Neural crest cell (in vitro differentiated cells): ENCODE measurements at places on chromosomes 4 and X. TPM values are rescaled to one million over a fixed set of nuclear protein-coding genes. Genes with fewer than 3 reads are reported as not detected.

The SHISA3 gene
- total RNA-seq = 24.2 and 25.4 TPM in 2 replicates

The CSAG3 gene
- total RNA-seq = not detected in 2 replicates

DNA sequence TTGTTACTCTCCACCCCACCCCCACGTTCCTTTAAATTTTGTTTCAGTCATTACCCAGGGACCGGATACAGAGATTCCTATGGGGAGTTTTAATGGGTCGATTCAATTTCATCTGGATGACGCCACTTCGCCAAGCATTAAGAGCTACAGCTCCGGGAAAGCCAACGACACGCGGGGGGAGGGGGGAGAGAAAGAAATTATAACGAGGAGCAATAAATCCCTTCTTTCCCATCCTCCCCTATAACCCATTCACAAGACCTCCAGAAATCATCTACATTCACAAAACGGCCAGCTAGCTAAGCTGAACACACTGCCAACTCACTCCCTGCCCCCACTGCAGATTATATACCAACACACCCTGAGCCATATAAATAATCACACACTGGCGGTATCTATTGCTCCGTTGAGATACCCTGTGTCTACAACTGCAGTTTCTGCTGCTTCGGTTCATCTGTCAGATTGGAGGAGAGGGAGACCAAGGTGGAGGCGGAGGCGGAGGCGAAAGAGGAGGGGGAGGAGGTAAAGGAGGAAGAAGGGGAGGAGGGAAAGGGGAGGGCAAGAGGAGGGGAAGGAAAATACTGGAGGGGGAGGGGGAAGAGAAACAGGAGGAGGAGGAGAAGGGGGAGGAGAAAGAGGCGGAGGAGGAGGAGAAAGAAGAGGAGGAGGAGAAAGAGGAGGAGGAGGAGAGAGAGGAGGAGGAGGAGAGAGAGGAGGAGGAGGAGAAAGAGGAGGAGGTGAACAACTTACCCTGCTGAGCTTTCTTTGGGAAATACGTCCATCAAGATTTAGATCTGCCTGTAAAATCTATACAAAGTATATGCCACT, 113.9 kb upstream of the VAMP7 start:
- H3K4me3 ChIP-seq = peak overlapping the region; percentile 94
- H3K4me1 ChIP-seq = peaks cover 19% of the 10 kb centered on the region
- DNase-seq = peak; percentile 27
- no peaks in the 10 kb centered on the region for H3K36me3 ChIP-seq
- H3K27ac ChIP-seq = peak overlapping the region; percentile 81

DNA sequence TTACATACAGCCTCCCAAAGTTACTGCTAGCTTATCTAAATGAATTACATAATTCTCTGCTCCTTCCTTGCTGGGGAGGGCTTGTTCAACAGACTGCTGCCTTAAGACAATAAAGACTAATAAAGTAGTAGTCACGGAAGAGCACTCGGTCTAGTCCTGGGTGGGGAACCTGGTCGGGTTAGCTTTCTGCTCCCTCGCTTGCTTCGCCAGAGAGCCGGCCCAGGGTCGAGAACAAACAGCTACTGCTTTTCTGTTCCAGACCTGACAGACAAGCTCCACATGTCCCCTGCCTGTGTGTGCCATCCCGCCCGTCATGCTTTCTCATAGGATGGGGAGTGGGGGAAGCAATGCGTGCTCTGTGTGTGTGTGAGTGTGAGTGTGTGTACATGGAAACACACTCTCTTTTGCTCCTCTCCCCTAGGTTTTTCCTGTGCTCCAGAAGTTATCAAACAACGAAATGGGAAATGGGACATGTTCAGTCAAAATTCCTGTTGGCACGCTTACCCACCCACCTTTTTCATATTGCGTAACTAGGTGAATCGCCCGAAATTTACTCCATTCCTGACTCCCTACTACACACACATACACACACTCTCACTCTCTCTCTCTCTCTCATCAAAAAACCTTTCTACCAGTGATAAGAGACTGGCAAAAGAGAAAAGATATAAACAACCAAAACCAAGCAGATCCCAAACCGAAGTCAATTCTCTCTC, 1.3 kb downstream of the NPY1R start:
- DNase-seq = no peak
- H3K27ac ChIP-seq = no peak overlapping the region

DNA sequence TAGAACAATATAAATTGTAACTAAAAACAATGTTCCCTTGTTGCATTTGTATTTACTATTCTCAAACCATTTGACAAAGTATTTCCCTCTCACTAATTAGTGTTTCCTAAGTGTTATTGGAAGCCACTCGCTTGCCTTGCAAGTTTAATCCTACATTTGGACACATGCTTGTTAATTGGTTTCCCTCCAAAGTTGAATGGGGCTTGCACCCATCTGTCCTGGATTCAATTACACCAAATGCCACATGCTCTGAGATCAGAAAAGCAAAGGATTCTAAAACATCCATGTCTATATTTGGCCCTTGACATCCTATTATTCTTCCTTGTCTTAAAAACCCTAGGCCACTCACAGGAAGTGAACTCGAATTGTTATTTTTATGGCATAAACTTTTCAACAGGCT, 146.6 kb downstream of the AMELX start:
- no peak overlapping the region for H3K4me3 ChIP-seq
- H3K27ac ChIP-seq = no peak overlapping the region
- no peak for DNase-seq
- peaks cover 6% of the 10 kb centered on the region for H3K4me1 ChIP-seq
- no peaks in the 10 kb centered on the region for H3K27me3 ChIP-seq
- H3K36me3 ChIP-seq = no peaks in the 10 kb centered on the region

DNA sequence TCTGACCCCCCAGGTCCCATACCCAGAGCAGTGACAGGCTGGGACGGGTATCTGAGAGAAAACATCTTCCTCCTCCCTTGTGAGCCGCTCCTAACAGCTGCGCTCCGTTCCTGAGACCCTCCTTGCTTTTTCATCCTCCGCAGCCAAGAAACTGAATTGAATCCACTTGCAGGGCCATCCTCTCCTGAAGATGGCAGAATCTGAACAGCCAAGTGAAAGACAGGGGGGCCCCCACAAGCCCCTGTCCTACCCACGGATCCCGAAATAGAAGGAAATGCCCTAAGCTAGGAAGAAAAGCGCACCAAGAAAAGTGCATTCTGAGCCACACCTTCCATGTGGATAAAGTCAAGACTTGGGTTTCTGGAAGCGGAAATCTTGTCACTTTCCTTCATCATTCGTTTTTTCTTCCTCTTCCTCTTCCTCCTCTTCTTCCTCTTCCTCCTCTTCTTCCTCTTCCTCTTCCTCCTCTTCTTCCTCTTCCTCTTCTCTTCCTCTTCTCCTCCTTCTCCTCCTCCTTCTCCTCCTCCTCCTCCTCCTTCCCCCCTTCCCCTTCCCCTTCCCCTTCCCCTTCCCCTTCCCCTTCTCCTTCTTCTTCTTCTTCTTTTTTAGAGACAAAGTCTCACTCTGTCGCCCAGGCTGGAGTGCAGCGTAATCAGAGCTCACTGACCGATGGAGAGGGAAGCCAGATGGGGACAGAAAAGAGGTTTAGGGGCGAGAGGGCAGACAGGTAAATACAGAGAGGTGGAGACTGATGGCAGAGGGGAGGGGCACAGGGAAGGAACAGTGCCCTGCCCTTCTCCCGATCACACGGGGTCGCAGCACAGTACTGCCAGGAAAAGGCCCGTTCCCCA, 86.0 kb upstream of the WWC2 start:
- no peak for DNase-seq
- H3K4me3 ChIP-seq = no peak overlapping the region
- peak overlapping the region; percentile 37 for H3K27ac ChIP-seq
- H3K27me3 ChIP-seq = peaks cover 29% of the 10 kb centered on the region
- no peaks in the 10 kb centered on the region for H3K4me1 ChIP-seq
- H3K36me3 ChIP-seq = no peaks in the 10 kb centered on the region

DNA sequence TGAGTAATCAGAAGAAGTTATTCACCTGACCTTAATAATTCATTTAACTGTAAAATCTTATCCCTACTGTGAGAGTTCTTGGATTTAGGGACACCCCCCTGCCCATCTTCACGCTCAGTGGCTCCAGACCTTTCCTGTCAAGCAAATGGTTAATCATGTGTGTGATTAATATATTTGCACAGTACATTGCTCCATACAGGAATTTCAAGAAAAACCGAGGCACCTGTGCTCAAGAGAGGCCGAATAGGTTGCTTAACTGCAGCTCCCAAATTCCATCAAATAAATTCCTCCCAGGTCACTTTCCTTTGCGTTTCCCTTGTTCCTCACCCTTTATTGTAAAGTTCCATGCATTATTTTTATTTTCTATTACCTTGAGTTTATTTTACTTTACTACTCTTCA, 119.5 kb downstream of the STOX2 start:
- peaks cover 5% of the 10 kb centered on the region for H3K36me3 ChIP-seq
- H3K27me3 ChIP-seq = no peaks in the 10 kb centered on the region
- no peak overlapping the region for H3K27ac ChIP-seq
